ENCODE measurements at places on chromosomes 6 and 20. TPM values are rescaled to one million over a fixed set of nuclear protein-coding genes. Genes with fewer than 3 reads are reported as not detected.

Gene DEFB132
- total RNA-seq, result not detected

Gene ZNF391
- total RNA-seq, result 13.0 TPM

Gene WDR27
- total RNA-seq, result 64.7 TPM

Gene NR2E1
- total RNA-seq, result not detected

Gene SLC22A23
- total RNA-seq, result 38.4 TPM

Gene NEURL2
- total RNA-seq, result 5.2 TPM

Gene RAET1L
- total RNA-seq, result not detected

Gene HLA-DQA1
- total RNA-seq, result not detected

Gene DACT2
- 3.9 TPM for total RNA-seq

Gene BACH2
- 5.9 TPM for total RNA-seq

Gene RIN2
- 1.3 TPM for total RNA-seq

Gene FILIP1
- 5.0 TPM for total RNA-seq

Gene BPIFA1
- not detected for total RNA-seq

Gene REM1
- not detected for total RNA-seq

Gene GHRH
- not detected for total RNA-seq

Gene BTN1A1
- total RNA-seq, result 0.28 TPM

Gene RSPO3
- total RNA-seq, result not detected

Gene PGM3
- 60.5 TPM for total RNA-seq

Gene PTCRA
- not detected for total RNA-seq

Gene MRPS10
- 33.6 TPM for total RNA-seq

Gene REPS1
- total RNA-seq, result 68.9 TPM

Gene HCRTR2
- 0.19 TPM for total RNA-seq

Gene MED20
- 42.9 TPM for total RNA-seq

Gene SEMG1
- 4.5 TPM for total RNA-seq

Data from H1 (cell line).